Activated naive CD8-positive, alpha-beta T cell treated with anti-CD3 and anti-CD28 coated beads, Interleukin-2, amount 50 U/mL, for 16 hours (primary cell): ENCODE measurements at places on chromosomes 2 and 18.

DNA sequence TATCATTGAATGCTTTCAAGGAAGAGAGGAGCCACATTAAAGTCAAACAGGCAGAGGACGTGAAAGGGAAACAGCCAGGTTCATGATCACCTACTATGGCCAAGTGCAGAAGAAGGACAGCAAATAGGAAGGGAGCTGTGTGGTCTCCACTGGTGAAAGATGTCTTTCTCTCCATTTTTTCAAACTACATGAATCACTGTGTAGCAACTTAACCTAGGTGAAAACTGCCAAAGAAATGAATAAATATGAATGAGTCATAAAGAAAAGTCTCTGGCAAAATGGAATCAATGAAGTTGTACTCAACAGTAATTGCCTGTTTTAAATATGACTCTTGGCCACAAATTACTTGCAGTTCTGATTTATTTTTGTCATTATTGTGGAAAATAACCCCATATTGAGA, 452.6 kb upstream of the PKDCC start:
- no peak for DNase-seq

- no peak for DNase-seq
These were observed 483.5 kb upstream of the SALL3 start for GRCh38 chr18:78496079-78496478.

- no peak for DNase-seq
These were observed 25.4 kb upstream of the DTNB start for GRCh38 chr2:25698752-25699151.

- DNase-seq: no peak
These were observed 12.0 kb downstream of the UGT1A3 start for GRCh38 chr2:233740870-233741269.
